ENCODE measurements at places on chromosomes 6 and 20.

DNA sequence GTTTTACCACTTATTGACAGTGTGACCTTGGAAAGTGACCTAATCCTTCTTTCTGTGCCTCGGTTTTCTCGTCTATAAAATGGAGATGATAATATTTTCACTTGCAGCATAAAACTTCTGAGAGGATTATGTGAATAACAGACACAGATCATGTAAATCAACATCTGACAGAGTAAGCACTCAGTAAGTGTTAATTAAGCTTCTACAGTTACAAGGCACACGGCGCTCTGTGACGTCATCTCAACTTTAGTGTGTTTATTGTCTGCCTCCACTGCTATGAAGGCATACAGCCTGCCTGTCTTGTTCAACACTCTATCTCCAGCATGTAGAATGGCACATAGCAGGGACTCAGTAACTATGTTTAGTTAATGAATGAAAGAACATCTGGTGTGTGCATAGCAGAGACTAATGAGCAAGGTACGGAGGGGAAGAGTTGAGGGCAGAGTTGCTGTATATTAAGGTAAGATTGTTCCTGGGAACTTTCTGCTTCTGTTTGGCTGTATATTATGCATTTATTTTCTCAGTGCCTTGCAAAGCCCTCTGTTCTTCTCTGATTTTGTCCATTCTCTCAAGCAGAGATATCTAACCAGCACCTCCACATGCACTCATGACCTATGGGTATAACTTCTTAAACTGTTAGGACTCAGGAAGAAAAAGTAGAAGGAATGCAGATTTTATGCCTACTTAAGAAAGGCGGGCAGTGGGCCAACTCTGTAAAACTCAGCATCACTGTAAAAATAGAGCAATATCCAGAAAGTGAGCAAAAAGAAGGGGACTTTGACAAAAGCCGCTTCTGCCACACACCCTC lies 66.4 kb upstream of the STMND1 start:
- DNase-seq = no peak

DNA sequence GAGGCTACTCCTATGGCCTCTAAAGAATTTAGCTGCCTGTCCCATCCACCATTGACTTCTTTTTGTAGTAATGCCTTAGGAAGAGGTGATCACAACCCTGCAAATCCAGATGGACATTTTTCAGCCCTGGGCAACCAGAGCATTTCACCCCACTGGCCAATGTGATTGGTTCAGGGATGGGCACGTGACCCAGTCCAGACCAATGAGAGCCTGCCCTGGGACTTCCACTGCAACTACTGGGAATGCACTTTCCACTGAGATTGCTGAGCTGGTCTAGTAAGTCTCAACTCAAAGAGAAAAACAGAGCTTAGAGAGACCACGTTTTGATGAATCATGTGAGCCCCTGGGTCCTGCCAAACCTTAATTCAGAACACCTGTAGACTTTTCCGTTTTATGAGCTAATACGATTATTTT lies 8.9 kb upstream of the UBE2V1 start:
- no peak for DNase-seq

DNA sequence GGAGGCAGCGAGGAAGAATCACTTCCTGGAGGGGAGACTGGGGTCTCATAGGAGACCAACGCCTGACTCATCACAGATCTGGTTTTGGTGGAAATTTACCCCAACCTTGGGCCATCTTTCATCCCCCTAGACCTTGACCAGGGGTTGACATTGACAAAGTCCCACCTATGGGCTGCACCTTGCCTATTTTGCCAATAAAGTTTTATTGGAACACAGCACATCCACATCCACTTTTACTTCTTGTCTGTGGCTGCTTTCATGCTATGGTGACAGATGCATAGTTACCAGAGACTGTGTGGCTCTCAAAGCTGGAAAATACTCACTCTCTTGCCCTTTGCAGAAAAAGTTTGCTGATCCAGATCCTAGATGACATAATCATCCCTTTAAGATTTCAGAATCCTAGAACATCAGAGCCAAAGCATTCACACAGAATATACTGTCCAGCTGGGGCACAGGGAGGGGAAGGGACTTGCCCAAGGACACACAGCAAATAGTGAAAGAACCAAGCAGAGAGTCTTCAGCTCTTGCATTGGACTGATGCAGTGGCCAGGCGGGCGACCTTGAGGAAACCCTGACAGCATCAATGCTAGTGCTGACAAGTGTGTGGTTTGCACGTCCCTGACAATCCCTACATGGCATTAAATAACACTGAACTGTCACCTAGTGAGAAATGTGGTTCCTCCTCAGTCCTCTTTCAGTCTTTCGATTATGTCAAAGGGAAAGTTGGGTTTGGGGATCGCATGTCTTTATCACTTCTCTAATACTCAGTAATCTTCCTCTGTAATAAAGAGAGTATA lies 41.2 kb downstream of the CD40 start:
- no peak for DNase-seq

DNA sequence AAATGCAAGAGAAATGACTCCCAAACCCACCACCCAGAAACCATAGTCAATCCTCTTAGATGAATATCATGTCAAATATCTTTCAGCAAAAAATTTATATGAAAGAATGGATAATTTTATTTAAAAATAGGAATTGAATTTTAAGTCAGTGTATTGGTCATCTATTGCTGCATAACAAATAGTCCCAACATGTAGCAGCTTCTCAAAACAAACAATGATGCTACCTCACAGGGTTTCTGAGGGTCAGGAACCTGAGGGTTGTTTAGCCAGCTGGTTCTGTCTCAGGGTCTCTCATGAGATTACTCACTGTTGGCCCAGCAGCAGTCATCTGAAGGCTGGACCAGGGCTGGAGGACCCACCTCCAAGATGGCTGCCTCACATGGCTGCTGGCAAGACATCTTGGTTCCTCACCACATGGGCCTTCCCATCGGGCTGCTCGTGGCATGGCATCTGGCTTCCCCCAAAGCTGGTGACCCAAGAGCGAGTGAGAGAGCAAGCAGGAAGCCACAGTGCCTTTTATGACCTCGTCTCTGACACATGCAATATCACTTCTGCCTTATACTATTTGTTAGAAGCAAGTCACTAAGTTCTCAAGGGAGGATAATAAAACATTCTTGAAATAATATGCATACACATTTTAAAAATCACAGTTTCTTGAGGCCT lies 36.3 kb downstream of the BANF2 start:
- DNase-seq = no peak

GRCh38 chr20:24066076-24066700 lies 77.6 kb upstream of the GGTLC1 start:
- no peak for DNase-seq

- DNase-seq = peak; percentile 44
Measured at GRCh38 chr20:25750765-25751696, 54.4 kb upstream of the ZNF337 start.
